ENCODE measurements at places on chromosomes 2 and 18.
A peak's percentile ranks its signal among the peaks of the same experiment; 100 is the strongest.

GRCh38 chr2:181683518-181684453 is 3.5 kb upstream of the NEUROD1 start:
- no peak for DNase-seq

DNA sequence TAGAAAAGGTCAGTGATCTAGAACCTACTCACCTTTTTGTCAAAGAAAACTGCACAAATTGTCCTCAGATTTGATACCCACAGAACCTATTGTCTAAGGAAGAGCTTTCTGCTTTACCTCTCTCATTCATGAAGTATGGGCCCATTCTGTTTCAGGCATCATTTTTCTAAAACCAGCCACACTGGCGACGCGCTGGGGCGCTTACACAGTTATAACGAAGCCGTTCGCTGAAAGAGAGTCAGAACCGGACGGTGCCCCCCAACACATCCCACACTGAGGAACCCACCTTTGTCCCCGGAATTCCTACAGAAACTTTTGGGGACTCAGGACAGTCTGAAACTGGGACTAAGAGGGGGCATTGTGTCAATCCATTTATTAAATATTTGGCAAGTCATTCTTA is 206.3 kb upstream of the HAAO start:
- DNase-seq: no peak

DNA sequence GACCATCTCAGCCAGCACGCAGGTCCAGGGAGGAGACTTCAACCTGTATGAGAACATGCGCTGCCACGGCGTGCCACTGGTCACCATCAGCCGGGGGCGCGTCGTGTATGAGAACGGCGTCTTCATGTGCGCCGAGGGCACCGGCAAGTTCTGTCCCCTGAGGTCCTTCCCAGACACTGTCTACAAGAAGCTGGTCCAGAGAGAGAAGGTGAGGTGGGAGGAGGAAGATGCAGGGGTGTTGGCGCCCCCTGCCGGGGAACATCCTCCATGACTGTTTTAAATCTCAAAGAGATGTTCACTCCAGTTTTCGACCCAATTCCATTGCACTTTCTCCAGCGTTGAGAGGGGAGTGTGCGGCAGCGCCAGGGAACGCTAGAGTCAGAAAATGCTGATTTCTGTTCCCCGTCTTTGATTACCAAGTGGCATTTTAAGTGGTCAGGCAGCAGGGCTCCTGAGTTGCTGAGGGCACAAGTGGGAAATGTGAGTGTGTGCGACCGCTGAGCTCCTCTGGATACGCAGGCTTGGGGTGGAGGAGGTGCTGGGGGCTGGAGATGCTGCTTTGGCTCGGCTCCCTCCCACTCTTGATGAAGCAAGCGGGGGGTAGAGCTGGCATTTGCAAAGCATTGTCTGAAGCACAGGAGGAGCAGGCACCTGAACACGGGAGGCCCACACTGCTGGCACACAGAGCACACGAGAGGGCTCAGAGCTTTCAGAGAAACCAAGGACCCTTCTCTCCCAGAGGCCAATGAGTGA is 27.7 kb upstream of the MAPRE3 start:
- peak; percentile 52 for DNase-seq

DNA sequence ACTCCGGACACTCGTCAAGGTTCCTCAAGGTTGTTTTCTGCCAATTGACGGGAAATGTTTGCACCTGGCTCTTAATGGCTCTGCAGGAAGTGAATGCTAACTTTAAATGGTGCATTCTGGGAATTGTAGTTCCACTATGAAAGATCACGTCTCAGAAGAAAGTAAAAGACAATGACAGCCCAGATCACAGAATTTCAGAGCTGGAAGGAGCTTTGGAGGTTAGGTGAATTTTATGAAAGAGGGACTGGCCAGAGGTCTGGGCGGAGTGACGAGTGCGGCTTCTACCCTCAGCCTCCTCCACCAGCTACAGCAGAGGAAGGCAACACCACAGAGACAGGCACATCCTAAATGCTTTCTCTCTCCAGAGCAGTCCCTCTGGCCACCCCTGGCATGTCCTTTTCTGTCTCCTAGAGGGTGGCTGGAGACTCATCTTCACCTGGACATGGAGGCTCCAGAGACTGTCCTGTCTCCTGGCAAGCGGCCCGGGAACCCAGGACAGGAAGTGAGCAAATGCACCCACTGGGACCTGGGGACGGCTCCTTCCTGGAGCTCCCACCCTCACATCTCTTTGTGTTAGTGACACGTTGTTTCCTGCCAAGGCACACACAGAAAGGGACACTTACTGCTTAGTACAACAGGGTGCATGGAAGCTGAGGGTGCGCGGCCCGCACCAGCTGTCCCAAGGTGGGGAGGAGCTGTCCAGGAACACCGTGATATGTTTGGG is 19.4 kb downstream of the THAP4 start:
- DNase-seq: no peak

DNA sequence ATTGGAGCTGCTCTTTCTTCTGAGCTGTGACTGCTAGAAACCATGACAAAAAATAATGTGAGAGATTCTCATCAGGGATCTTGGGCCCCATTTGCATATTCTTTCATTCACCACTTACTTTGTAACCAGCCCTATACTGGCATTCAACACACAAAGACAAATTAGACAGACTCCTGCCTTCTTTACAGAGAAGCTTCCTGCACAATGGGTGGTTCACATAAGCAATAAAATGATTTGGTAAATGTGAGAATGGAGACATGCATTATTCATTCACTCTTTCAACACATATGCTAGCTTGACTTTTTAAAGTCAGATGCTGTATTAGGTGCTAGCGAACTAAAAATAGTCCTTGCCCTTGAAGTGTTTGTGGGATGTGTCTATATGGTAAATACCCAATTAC is 174.4 kb downstream of the NCKAP5 start:
- no peak for DNase-seq

DNA sequence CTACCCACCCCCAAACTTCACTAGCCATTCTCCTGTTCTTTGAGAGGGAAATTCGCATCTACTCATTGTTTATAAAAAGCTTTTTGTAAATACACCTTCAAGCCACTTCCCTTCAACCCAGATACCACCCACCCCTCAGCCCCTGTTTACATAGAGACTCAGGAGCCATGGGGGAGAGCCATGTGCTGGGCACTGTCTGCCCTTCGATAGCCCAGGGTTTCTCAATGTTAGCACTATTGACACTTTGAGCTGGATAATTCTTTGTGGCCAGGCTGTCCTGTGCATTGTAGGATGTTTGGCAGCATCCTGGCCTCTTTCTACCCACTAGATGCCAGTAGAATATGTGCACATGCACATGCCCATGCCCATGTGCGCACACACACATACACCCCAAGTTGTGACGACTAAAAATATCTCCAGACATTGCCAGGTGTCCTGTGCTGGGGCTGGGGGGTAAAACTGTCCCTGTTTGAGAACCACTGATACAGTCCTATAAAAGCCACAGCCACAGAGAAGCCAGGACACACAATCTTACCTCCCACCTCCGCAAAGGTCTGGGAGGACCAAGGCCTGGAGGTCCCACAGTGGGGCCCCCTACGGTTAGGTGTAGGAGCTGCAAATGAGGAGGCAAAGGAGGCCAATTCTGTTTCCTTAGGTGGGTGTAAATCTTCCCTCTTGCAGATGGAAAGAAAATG is 44.5 kb upstream of the ASPRV1 start:
- no peak for DNase-seq

- peak; percentile 4 for DNase-seq
Observed at GRCh38 chr2:3242747-3243369, 134.8 kb downstream of the EIPR1 start.

- no peak for DNase-seq
Observed at GRCh38 chr2:10526281-10527000, 78.3 kb upstream of the ODC1 start.

DNA sequence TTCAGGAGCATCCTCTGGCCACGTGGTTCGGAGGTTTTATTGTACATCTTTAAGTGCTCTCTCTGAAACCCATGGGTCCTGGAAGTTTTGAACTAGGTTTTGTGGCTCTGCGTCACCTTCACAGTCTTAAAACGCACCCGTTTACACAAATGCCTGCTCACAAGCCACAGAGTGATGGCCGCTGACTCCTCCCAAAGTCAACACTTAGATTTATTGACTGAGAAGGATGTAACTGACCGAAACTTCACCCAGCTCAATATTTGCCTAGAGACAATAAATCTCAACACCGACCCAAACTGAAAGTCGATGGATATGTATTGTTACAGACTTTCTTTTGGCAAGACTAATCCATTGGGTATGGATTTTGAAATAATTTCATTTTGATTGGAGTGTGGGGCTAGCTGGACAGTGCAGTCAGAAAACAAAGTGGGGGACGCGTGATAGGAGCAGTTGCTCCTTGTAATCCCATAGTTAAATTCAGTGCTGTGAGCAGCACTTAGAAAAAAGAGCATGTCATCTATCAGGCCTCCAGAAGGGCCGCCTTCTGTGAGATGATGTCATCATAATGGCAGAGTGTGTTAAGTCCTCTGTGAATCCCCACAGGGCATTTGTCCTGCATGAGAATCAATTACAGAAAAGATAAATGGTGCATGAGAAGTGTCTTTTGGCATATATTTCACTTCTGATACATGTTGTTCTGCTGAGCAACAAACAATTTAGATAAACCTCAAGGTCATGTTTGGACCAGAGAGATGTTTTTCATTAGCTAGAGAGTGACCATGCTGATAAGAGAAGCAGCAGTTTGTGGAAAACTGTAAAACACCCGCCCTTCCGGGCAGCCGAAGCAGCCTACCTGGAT is 183.7 kb downstream of the INO80D start:
- no peak for DNase-seq

DNA sequence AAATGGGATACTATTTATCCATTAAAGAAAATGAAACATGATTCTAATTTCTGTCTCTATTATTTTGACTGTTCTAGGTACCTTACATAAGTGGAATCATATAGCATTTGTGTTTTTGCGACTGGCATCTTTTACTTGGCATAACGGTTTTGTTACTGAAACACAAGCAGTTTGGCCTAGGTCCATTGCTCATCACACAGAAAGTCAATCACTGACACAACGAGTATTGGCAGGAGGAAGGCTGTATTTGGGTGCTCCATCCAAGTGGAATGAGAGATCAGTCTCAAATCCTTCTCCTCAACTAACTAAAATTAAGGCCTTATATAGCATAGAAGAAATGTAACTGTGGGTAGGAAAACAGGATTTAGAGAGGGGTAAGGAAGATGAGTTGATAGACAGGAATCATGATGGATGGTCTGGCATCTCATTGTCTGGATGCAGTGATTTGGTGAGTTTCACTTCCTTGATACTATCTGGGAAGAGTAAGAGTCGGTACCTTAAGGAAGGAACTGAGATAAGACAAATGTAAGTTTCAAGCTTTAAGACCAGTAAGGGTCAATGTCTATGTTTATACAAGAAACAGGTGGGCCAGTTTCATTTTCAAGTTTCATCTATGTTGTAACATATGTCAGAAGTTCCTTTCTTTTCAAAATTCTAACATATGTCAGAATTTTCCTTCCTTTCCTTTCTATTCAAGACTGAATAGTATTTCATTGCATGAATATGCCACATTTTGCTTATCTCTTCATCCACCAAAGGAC is 276.9 kb upstream of the RAB6C start:
- DNase-seq: no peak

DNA sequence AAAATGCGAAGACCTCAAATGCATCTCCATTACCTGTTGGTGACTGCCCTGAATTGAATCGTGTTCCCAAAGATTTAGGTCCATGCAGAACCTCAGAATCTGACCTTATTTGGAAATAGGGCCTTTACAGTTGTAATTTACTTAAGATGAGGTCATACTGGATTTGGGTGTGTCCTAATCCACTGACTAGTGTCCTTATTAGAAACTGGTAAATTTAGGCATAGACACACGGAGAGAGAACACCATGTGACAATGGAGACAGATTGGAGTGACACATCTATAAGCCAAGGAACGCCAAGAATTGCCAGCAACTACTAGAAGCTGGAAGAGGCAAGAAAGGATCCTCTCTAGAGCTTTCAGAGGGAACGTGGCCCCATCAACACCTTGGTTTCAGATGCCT is 203.1 kb downstream of the SMAD2 start:
- DNase-seq: no peak

DNA sequence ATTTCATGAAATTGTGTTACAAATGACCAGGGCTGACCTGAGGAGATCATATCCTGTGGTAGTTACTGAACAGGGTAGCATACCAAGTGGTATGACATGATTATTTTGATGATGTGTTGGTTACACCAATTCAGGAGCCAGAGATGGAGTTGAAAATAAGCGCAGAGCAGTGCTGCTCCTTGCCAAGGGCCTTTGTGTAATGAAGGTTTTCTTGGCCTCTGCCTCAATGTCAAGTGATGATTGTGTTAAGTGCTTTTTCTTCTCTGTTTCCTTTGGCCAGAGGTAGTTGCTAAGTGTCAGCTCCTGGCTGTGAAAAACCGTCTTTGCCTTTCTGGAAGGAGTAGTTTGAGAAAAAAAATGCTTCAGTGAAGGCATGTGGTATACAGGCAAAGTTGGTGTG is 131.2 kb downstream of the CERS6 start:
- DNase-seq: no peak

DNA sequence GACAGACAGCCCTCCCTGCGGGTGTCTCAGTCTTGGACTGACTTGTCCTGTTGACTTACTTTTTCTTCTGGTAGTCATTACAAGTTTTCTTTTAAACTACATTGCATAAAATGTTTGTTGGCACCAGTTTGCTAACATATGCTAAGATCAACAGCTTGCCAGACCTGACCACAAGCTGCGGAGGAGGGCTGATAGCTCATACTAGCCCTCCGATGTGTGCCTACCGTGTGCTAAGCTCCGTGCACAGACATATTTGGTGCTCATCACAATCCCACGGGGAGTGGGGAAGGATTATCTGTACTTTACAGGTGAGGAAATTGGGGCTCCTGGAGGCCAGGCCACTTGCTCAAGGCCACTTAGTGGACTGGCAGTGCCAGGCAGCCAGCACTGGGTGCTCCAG is 72.8 kb upstream of the YPEL5 start:
- no peak for DNase-seq

- no peak for DNase-seq
Observed at GRCh38 chr2:10346929-10347561, 44.3 kb downstream of the HPCAL1 start.

DNA sequence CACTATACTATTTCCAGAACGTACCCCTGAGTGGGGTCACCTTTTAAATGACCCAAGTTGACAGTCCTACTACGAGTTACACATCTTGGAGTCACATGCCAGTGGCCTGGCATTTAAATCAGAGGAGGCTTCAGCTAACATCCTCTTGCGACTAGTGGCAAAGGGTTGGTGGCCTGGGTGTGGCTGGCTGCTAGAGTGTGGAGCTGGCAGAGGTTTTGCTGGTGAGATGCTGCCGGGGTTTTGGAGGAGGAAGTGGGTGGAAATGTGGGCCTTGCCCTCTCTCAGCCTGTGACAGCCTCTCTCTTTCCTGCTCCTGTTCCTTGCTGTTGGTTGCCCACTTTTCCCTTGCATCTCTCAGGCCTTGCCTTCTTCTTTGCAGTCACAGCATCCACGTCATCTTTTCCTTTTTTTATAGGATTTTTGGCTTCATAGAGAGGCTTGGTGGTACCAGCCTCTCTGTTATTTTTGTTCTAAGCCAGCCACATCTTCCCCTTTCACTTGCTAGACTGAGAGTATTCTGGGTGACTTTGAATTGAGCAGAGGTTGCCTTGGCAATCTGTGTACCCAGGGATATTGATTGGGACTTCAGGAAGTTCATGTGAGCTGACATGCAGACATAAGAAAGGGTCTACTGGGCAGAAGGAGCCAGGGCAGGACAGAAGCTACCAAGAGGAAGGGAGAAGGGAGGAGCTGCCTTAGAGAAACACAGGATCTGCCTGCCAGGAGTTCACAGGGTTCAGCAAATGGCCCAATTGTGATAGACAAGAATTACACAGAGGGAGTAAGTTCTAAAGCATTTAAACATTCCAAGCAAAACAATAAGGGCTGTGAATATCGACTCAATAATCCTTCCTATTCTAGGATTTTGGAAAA is 55.4 kb downstream of the CDC42EP3 start:
- DNase-seq: peak; percentile 27
